IPS DF 19.7 (cell line): ENCODE measurements at places on chromosomes 5 and 9.

DNA sequence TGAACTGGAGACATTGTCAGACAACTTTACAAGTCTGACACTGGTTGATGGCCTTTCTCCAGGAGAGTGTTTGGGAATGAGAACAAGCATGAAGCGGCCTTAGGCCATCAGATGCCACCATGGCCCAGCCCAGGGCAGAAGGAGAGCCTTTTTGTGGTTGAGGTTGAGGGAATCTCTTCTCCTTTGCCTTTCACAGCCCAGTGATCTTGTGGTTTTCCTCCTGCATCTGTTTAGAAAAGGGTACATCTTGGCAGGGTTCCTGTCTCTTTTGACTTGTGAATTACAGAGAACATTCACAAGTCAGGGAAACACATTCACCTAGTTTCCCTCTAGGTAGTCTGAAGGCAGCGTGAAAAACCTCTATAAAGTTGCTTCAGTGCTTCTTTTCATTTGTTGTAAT lies 27.5 kb downstream of the DMRT2 start:
- no peak for DNase-seq

- no peak for DNase-seq
Measured at GRCh38 chr9:137982200-137982599, 104.6 kb downstream of the CACNA1B start.

- DNase-seq: no peak
Measured at GRCh38 chr5:150394131-150394530, 18.6 kb downstream of the CD74 start.

DNA sequence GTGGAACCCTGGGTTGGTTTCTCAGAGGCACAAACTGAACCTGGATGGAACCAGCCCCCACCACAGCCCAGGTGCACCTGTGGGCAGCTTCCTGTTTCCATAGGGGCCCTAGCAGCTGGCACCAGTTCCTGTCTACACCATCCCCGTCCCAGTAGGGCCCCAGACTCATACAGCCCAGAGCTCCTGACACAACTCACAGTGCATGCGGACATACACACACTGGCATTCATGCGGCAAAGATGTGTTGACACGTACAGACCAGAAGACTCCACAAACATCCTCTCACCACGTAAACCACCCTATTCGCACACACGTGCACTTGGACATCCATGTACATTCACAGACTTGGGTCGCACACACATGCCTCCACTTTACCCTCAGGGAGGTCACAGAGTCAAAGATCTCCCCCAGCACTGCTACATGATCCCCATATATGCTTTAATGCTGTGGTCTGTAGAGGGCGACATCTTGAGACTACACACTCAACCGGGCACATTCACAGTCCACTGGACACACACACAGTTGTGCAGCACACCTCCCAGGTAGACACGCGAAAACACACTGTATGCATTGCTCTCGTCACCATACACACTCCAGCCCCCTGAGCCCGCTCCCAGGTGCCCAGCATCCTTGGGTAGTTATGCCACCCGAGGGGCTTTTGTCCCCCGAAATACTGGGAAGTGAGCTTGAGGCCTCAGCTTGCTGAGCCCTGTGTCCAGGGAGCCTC lies 22.4 kb downstream of the CXXC5 start:
- no peak for DNase-seq

DNA sequence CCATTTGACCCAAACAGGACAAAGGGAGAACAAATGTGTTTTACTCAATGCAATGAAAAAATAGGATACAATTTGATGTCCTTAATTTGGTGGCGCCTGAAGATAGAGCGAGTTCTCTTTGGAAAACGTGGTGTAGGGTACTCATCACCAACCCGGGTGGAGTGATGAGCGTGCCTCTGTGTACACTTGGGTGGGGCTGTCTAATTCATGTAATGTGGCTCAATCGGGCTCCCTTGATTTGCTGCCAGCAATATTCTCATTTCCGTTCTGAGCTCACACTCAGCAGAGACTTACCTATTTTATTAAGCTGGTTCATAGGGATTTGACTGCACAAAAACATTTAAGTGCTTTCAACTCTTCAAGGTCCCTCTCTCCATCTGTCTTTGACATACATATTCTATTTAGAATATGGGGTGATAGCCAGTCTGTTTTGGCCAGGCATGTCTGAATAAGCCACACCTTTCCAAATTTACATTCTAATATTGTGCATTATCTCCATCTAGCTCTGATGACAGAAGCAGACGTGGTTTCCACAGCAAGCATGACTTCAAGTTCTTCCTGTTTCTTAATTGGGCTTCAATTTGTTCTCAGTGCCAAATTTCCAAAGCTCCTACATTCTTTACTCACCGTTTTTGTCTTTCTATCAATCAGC lies 162.5 kb downstream of the IRX2 start:
- no peak for DNase-seq

- DNase-seq: no peak
Measured at GRCh38 chr9:137126786-137127185, 12.2 kb upstream of the GRIN1 start.

DNA sequence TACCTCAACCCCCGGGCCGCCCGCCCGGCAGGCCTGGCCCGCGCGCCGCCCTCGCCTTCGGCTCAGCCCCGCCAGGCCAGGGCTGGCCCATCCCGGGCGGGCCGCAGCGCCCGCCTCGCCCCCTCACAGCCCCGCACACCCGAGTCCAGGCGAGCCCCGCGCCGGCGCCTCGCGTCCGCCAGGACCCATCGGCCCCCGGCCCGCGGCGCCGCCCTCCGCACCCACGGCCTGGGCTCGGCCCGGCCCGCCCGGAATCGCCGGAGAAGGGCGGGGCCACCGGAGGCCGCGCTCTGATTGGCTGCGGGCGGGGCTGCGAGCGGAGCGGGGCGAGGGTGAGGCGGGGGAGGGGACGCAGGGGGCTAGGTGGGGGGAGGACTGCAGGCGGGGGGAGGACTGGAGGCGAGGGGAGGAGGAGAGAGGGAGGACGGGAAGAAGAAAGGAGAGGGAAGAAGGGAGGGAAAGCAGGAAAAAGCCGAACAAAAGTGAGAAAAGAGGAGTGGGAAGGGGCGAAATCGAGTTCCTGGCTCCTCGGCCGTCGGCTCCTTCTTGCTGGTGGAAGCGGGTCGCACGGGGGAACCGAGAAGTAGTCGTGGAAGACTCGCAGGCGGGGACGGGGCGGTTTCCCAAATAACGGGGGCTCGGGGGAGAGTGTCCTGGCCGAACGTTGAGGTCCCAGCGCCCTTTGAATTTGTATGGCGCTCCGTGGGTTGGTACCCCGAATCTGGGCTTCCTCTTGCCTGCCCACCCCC lies 472 bp upstream of the UBTD2 start:
- no peak for DNase-seq

DNA sequence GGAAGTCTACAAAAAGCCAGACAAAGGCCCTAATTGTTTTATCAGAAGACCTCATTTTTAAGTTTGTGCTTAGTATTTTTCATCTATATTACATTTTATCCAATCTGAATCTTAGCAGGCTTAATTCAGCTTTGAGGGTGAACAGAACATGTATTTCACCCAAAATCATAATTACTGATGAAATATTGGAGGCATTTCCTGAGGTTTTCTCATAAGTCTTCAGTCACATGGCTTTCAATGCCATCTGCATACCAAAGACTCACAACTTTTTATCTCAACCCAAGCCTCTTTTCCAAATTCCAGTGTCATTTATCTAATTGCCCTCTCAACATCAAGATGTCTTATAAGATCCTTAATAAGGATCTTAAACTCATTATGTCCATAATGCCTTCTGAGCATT lies 150.8 kb downstream of the TTC39B start:
- no peak for DNase-seq

GRCh38 chr5:169856571-169856970 lies 123.7 kb downstream of the INSYN2B start:
- DNase-seq: no peak

DNA sequence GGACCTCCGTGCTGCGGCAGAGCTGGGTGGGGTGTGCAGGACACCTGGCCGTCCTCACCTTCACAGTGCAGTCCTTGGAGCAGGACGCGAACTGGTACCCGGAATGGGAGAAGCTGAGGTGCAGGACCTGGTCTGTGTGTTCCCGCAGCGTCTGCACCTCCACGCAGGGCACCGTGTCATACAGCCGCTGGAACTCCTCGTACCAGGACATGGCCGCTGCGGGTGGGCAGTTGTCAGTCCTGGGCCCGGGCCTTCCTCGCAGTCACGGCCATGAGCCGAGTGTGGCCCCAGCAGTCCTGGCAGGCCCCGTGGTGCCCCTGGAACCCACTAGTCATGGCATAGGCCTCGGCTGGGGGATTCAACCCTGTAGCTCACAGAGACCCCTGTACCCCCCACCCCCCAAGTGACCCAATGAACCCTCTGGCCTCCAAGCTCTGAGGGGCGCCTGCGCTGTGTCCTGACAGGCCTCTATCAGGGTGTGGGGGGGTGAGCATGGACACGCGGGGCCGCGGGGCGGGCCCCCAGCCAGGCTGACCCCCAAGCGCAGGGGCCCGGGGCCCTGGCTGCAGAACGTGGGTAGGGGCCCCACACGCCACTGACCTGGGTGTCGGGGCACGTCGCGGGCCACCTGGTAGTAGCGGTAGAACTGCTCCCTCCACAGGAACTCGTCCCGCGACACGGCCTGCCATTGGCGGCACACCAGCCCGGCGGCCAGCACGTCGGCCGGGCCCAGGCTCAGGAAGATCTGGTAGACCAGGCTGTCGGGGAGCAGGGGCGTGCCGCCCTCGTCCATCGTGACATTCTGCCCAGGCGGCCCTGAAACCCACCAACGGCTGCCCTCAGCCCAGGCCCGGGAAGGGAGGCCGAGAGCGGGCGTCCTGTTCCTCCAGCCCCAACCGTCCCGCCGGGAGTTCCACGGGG lies 987 bp downstream of the FBXW5 start:
- DNase-seq: no peak

- DNase-seq: no peak
Measured at GRCh38 chr5:87008751-87009560, 258.7 kb upstream of the RASA1 start.

- DNase-seq: no peak
Measured at GRCh38 chr5:157549954-157550549, 25.5 kb downstream of the ADAM19 start.

DNA sequence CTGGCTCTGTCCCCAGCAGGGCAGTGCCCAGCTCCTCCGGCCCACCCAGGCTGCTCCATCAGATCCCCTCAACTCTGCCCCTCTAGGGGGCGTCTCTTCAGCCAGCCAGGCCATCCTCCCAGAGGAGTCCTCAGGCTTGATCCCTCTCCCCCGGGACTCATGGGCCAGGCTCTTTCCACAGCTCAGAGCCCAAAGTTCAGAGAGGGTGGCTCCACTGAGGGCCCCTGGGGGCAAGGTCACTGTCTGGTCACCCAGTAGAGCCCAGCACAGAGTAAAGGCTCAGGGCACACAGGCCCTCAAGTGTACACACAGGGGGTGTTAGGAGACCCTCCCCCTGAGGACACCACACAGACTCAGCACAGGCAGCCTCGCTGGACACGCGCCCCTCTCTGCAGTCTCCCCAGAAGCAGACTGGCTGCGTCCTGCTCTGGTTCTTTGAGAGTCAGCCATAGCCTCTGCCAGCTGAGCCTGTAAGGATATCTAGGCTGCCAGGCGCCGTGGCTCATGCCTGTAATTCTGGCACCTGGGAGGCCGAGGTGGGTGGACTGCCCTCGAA lies 64.8 kb downstream of the PAX5 start:
- DNase-seq: no peak

DNA sequence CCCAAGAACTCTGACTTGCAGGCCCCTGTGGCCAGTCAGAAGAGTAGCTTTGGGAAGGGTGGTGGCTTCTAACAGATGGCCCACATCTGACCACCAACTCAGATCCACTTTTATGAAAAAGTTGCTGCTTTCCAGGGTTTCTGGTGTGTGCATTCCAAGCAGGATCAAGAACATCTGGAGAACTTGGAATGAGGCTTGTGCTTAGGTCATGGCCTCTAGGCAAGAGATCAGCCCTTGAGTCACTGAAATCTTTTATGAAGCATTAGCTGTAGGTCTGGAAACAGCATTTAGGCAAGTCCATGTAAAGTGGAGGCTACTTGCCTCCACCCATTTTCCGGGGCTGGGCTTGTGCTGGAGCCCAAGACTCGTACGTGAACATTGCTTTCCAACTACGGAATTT lies 433.3 kb downstream of the SH3GL2 start:
- no peak for DNase-seq

DNA sequence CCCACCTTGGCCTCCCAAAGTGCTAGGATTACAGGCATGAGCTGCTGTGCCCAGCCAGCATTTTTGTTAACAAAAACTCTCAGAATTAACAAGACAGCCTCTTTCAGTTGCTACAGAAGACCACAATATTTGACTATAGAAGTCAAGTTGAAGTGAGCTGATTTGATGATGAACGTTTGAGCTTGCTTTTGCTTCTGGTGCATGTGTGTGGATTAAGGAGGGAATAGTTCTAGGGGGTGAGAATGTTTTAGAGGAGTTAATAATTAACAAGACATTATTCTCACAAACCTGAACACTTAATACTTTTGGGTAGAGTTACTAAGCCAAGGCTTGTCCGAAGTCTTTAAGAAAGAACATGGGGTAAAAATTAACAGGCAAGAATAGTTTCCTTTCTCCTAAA lies 191.6 kb downstream of the TENT4A start:
- DNase-seq: no peak

DNA sequence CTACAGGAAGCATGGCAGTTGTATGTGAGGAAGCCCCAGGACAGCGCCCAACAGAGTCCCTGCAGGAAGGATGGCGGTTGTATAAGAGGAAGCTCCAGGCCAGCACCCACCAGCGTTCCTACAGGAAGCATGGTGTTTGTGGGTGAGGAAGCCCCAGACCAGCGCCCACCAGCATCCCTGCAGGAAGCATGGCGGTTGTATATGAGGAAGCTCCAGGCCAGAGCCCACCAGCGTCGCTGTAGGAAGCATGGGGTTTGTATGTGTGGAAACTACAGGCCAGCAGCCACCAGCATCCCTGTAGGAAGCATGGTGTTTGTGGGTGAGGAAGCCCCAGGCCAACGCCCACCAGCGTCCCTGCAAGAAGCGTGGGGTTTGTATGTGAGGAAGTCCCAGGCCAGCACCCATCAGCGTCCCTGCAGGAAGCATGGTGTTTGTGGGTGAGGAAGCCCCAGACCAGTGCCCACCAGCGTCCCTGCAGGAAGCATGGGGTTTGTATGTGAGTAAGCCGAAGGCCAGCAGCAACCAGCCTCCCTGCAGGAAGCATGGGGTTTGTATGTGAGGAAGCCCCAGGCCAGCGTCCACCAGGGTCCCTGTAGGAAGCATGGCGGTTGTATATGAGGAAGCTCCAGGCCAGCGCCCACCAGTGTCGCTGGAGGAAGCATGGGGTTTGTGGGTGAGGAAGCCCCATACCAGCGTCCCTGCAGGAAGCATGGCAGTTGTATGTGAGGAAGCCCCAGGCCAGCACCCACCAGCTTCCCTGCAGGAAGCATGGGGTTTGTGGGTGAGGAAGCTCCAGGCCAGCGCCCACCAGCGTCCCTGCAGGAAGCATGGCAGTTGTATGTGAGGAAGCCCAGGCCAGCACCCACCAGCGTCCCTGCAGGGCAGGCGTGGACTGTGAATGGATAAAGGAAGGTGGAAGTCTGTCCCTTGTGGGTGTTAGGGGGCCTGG lies 79.0 kb downstream of the DAP start:
- no peak for DNase-seq

GRCh38 chr5:126975796-126976195 lies 54.6 kb downstream of the MARCHF3 start:
- no peak for DNase-seq

DNA sequence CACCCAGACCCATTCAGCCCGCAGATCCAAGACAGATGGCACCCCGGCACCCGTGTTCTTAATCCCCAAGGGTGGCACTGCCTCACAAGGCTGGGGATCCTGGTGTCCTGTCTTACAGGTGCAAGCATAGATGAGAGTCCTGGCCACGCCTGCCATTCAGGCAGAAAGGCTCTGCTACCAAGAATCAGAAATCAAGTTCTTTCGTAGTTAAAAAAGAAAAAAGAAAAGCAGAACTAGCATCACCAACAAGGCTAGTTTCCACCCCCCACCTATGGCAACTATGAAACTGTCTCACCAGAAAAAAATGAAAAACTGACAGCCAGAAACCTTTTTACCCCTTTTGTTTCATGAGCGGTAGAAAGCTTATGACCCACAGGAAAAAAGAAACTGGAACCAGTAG lies 170.4 kb downstream of the SYK start:
- DNase-seq: no peak
